ENCODE measurements at places on chromosomes 3 and 15. TPM values are rescaled to one million over a fixed set of nuclear protein-coding genes. Genes with fewer than 3 reads are reported as not detected.
A peak's percentile ranks its signal among the peaks of the same experiment; 100 is the strongest.

GRCh38 chr3:69866988-69867720 lies 127.9 kb downstream of the MITF start:
- H3K27me3 ChIP-seq: no peaks in the 10 kb centered on the region
- no peak overlapping the region for H3K27ac ChIP-seq
- peaks cover 6% of the 10 kb centered on the region for H3K4me1 ChIP-seq
- H3K36me3 ChIP-seq: no peaks in the 10 kb centered on the region
- no peak overlapping the region for H3K4me3 ChIP-seq
- no peak for DNase-seq

Gene DTWD1
- 20.6 TPM for total RNA-seq

- no peak for DNase-seq
- H3K4me1 ChIP-seq: peaks cover 19% of the 10 kb centered on the region
Observed at GRCh38 chr15:85331655-85332285, 48.6 kb upstream of the AKAP13 start.

DNA sequence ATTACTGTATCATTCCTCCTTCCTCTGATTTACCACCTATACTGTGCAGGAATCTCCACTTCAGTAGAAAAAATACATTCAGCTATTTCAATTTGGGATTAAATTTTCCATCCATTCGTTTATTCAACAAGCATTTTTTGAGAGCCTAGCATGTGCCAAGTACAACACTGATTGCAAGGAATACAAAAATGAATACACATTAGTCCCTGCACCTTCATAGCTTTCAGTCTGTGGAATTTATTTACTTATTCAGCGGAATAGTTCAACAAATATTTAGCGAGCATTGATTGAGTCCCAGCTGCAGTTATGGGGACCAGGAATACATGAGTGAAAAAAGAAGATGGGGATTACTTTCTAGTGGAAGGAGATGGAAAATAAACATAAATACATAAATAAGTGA lies 606.8 kb upstream of the TBL1XR1 start:
- DNase-seq: no peak
- H3K27ac ChIP-seq: no peak overlapping the region
- H3K27me3 ChIP-seq: peaks cover 1% of the 10 kb centered on the region
- H3K4me1 ChIP-seq: peaks cover 5% of the 10 kb centered on the region
- H3K4me3 ChIP-seq: no peak overlapping the region
- no peaks in the 10 kb centered on the region for H3K36me3 ChIP-seq

DNA sequence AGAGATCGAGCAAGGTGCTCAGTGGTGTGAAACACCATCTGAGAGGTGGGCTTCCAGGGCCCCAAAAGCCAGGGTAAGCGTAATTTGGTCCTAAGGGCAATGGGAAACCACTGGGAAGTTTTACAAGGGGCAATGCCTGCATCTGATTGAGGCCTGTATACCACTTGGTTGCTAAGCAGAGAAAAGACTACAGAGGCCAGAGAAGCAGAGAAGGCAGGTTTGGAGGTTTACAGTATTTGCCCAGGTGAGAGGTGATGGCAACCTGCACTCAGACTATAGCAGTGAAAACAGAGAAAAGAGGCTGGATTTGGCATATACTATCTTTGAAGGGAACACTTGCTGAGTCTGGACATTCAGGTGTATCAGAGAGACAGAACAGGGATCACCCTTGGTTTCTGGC lies 133.5 kb upstream of the FAM3D start:
- DNase-seq: no peak
- H3K4me1 ChIP-seq: peaks cover 3% of the 10 kb centered on the region

Gene PBRM1
- total RNA-seq: 192 TPM

DNA sequence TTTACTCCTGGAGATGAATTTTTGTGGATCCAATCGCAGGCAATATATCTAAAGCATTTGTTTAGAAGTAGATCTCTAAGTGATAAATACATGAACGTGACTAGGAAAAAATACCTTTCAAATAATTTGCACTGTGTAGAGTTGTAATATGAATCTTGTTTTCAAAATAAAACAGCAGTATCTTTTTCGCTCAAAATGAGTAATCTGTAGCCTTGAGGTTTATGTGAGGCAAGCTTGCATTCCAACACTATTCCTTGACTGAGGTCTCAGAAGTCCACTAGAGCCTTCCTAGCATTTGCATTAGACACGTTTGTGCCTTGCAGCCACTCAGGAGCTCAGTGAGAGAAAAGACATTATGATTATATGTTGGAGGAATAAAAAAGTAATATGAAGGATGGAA lies 138.3 kb upstream of the ROBO1 start:
- no peak overlapping the region for H3K4me3 ChIP-seq
- H3K27me3 ChIP-seq: no peaks in the 10 kb centered on the region
- no peaks in the 10 kb centered on the region for H3K36me3 ChIP-seq
- H3K4me1 ChIP-seq: no peaks in the 10 kb centered on the region
- no peak overlapping the region for H3K27ac ChIP-seq
- DNase-seq: no peak

GRCh38 chr3:61493339-61493738 lies 68.0 kb upstream of the PTPRG start:
- no peak overlapping the region for H3K27ac ChIP-seq
- no peaks in the 10 kb centered on the region for H3K36me3 ChIP-seq
- no peaks in the 10 kb centered on the region for H3K4me1 ChIP-seq
- no peak overlapping the region for H3K4me3 ChIP-seq

DNA sequence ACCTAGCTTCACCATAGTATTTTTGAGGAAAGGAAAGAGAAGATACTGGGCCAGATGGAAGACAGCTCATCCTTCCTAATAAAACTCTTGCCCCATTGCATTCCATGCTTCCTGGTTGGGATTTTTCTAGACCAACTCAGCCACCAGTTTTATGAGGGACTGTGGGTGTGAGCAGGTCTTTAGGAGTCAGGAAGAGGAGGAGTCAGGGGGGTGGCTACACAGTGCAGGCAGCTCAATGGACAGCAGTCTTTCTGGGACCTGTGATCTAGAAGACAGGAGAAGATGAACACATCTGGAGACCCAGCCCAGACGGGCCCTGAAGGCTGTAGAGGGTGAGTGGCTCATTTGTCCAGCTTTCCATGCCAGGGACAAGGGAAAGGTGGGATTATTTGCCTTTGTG lies at the start of gene NOX5:
TSS of gene NOX5 (plus strand) at position 242 of the 400 bp plus-strand sequence. CDS start at position 283, 41 bp downstream.
- H3K4me3 ChIP-seq: no peak within 1 kb of the TSS
- DNase-seq: no peak
- peaks cover 7% of the 10 kb centered on the region for H3K27me3 ChIP-seq
- no peaks in the 10 kb centered on the region for H3K4me1 ChIP-seq
- H3K27ac ChIP-seq: no peak within 1 kb of the TSS

DNA sequence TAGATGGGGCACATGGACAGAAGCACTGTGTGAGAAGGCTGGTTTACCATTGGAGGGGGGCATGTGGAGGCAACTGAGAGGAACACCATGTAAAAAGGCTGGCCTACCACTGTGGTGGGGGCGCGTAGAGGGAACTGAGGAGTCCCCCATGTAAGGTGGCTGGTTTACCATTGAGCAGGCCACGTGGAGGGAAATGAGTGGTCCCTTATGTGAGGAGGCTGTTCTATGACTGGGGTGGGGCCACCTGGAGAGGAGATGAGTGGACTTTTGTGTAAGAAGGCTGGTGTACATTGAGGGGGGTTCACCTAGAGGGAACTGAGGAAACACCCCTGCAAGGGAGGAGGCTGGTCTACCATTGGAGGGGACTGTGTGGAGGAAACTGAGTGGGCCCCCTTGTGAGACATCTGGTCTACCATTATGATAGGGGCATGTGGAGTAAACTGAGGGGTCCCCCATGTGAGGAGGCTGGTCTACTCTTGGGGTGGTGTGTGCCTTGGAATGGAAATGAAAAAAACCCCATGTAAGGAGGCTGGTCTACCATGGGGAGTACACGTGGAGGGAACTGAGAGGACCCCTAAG lies 156.9 kb downstream of the FBLN2 start:
- peaks cover 49% of the 10 kb centered on the region for H3K36me3 ChIP-seq
- H3K27me3 ChIP-seq: peaks cover 33% of the 10 kb centered on the region
- H3K4me3 ChIP-seq: no peak overlapping the region
- DNase-seq: peak; percentile 1
- H3K4me1 ChIP-seq: no peaks in the 10 kb centered on the region

Gene ARNT2
- 35.7 TPM for total RNA-seq

DNA sequence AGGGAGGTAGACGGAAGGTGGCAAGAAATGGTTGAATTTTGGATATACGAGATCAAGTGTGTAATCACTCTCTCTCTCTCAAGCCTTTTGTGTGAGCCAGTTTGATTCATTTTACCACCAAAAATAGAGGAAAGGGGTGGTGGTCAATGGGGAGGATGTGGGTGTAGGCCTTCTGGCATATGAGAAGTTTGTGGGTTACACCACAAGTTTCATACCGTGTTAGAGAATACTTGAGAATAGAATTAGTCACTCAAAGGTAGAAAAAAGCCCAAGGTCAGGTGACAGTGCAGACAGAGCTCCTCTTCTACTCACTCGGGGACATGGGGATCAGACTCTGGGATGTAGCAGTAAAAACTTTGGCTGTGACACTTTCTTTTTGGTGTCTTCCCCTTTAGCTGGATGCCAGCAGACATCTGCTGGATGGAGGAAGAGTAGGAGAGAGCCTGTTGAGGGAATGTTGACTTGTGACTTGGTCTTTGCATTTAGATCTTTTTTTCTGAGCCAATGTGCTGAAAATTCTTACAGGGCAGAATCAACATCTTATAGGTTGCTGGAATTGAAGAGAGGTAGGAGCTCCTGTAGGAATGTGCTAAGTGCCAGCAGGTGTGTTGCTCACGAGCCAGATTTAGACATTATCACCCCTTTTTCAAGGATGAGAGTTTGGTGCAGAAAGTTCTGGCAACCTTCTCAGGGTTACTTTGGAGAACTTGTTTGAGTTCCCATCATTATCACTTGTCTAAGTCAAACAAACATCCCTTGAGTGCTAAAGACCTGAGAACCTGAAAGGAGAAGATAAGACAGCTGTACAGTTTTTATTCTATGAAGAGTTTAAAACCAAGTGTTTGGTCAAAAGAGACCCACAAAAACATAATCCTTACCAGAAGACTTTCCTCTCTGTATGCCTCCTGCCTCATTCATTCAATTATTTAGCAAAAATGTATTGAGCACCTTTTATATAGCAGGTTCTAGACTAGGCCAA lies 43.9 kb upstream of the RYK start:
- no peak for DNase-seq
- H3K4me3 ChIP-seq: no peak overlapping the region
- H3K4me1 ChIP-seq: no peaks in the 10 kb centered on the region
- H3K27ac ChIP-seq: no peak overlapping the region

DNA sequence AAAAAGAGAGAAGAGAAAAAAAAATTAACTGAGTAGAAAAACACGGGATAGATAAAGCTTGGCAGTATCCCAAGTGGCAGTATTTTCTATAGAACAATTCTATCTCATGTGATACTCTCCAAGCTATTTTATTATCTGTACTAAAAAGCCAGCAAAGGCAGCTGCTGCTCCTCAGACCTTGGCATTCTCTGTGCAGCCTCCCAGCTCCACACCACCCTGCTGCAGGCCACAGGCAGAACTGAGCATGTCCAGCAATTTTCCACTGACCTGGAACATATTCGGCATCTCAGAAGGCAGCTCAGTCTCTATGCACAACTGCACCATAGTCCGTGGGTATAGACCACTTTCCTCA lies 1161.4 kb downstream of the IGSF11 start:
- no peak overlapping the region for H3K4me3 ChIP-seq
- no peaks in the 10 kb centered on the region for H3K36me3 ChIP-seq

- H3K27me3 ChIP-seq: no peaks in the 10 kb centered on the region
- H3K27ac ChIP-seq: no peak overlapping the region
- H3K4me3 ChIP-seq: no peak overlapping the region
- peak; percentile 53 for DNase-seq
- no peaks in the 10 kb centered on the region for H3K4me1 ChIP-seq
Observed at GRCh38 chr3:99532246-99532645, 106.1 kb upstream of the COL8A1 start.

DNA sequence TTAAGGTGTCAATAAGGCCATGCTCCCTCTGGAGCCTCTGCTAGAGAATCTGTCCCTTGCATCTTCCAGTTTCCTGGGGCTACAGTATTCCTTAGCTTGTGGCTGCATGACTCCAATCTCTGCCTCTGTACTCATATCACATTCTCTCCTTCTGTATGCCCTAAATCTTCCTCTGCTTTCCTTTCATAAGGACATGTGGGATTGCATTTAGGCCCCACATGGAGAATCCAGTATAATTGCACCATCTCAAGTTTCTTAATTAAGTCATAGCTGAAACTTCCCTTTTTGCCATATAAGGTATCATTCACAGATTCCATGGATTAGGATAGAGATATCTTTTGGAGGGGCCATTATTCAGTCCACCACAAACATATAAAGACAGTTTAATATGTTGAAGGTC lies 409.8 kb upstream of the TMCO5A start:
- no peaks in the 10 kb centered on the region for H3K36me3 ChIP-seq
- no peak overlapping the region for H3K27ac ChIP-seq
- H3K4me3 ChIP-seq: no peak overlapping the region
- no peak for DNase-seq
- H3K27me3 ChIP-seq: peaks cover 4% of the 10 kb centered on the region

DNA sequence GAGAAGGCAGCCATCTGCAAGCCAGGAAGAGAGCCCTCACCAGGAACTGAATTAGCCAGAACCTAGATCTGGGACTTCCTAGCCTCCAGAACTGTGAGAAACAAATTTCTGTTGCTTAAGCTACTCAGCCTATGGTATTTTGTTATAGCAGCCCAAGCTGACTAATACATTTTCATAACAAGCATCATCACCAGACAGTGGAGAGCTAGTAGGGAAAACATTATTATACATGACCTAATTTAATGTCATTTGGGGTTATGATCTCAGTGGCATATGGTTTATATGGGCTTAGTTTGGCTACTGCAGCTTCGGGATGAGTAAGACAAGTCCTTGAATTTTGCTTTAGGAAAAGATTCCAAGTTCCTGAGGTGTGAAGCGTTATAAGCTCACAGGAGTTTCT lies 35.6 kb downstream of the LNP1 start:
- DNase-seq: no peak
- H3K4me1 ChIP-seq: no peaks in the 10 kb centered on the region
- no peak overlapping the region for H3K4me3 ChIP-seq
- H3K27me3 ChIP-seq: no peaks in the 10 kb centered on the region

- peaks cover 3% of the 10 kb centered on the region for H3K27me3 ChIP-seq
- H3K27ac ChIP-seq: no peak overlapping the region
- DNase-seq: no peak
Observed at GRCh38 chr3:49901366-49902339, 2.0 kb downstream of the MST1R start.

GRCh38 chr15:73782344-73782959 lies 29.3 kb upstream of the INSYN1 start:
- peaks cover 2% of the 10 kb centered on the region for H3K27me3 ChIP-seq
- DNase-seq: no peak
- no peak overlapping the region for H3K4me3 ChIP-seq
- no peak overlapping the region for H3K27ac ChIP-seq
- no peaks in the 10 kb centered on the region for H3K4me1 ChIP-seq
- no peaks in the 10 kb centered on the region for H3K36me3 ChIP-seq

- DNase-seq: no peak
- peaks cover 22% of the 10 kb centered on the region for H3K4me1 ChIP-seq
- H3K4me3 ChIP-seq: peak overlapping the region; percentile 98
- peaks cover 5% of the 10 kb centered on the region for H3K27me3 ChIP-seq
Observed at GRCh38 chr3:39106281-39106811, 1.1 kb downstream of the GORASP1 start.

Gene ARL14
- total RNA-seq: not detected

GRCh38 chr3:195172039-195172684 lies 98.8 kb downstream of the XXYLT1 start:
- no peaks in the 10 kb centered on the region for H3K27me3 ChIP-seq
- H3K4me1 ChIP-seq: peaks cover 39% of the 10 kb centered on the region
